ENCODE measurements at places on chromosomes 4 and X. TPM values are rescaled to one million over a fixed set of nuclear protein-coding genes. Genes with fewer than 3 reads are reported as not detected.

DNA sequence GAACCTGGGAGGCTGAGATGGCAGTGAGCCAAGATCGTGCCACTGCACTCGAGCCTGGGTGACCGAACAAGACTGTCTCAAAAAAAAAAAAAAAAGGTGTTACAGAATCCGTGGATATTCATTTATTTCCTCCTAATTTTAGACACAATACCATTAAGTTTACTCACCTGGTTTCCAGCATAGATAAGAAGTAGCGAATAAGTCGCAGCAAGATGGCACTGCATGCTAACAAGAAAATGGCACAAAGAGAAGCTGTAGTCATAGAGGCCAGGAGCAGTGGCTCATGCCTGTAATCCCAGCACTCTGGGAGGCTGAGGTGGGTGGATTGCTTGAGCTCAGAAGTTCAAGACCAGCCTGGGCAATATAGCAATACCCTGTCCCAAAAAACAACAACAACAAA lies 17.0 kb upstream of the MOB1B start:
- DNase-seq = no peak

The SLC38A5 gene
- total RNA-seq = 34.5 TPM

DNA sequence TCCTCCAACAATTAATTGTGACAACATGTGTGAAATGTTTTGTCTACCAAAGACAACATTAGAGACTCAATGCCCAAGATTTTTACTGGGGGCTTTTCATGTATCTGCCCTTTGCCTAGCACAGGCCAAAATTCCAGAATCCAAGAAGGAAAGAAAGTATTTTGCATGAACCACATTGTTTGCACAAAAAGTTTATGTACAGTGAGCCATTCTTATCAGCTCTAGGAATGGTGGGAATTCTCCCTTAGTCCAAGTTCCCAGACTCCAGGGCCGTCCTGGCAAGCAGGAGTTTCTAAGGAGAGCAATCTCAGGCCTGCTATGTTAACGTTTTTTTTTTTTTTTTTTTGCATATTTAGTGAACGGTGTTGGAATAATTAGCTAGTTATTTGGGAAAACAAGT lies 21.6 kb downstream of the GPRASP1 start:
- DNase-seq = no peak

The ERAS gene
- not detected for total RNA-seq

- no peak for DNase-seq
Observed at GRCh38 chr4:180455226-180455625, 1788.0 kb upstream of the TENM3 start.

GRCh38 chrX:10007621-10008020 lies 40.5 kb downstream of the CLDN34 start:
- peak; percentile 53 for DNase-seq
